GM12878 (cell line): ENCODE measurements at places on chromosomes 16 and 17.

DNA sequence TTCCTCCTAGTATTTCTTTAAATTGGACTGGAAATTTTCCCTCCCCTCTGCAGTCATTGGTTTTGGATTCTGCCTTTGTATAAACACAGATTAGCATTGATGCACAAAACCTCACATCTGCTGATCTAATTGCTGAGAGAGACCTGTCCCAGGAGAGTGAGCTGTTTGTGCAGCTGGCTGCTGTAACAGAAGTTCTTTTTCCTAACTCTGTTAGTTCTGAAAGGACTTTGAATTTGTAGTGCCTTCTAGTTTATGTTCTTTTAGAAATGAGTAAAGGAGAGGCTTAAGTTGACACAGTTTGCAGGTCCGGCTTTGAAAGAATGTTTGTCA lies 45.2 kb upstream of the KPNB1 start:
- no peak overlapping the region for H3K27ac ChIP-seq
- no peak overlapping the region for H3K4me3 ChIP-seq
- peaks cover 2% of the 10 kb centered on the region for H3K36me3 ChIP-seq
- no peaks in the 10 kb centered on the region for H3K4me1 ChIP-seq
- H3K27me3 ChIP-seq, result no peaks in the 10 kb centered on the region
- no peak for DNase-seq

- H3K27ac ChIP-seq, result no peak overlapping the region
- no peaks in the 10 kb centered on the region for H3K36me3 ChIP-seq
- H3K27me3 ChIP-seq, result no peaks in the 10 kb centered on the region
These were observed 4.6 kb downstream of the PTGES3L start for GRCh38 chr17:42975265-42975664.

DNA sequence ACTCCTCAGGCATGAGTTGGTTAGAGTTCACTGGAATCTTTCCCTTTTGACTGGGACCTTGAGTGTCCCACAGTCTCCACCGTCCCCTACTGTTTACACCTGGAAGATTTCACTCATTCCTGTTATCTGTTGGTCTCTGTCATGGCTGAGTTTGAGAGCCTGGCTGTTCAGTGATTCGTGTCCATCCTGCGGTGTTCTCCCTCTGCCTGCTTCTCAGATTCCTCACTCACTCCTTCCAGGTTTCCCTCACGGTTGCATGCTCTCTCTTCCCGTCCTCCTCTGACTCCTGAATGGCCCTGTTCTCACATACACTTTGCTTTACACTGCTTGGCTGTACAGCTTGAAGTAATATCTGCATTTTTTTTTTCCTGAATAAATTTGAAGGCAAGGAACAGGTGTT lies 24.5 kb downstream of the OR1D5 start:
- DNase-seq, result no peak
- H3K27ac ChIP-seq, result no peak overlapping the region
- no peaks in the 10 kb centered on the region for H3K36me3 ChIP-seq
- no peaks in the 10 kb centered on the region; the same call in 1 of the 2 replicates for H3K27me3 ChIP-seq

DNA sequence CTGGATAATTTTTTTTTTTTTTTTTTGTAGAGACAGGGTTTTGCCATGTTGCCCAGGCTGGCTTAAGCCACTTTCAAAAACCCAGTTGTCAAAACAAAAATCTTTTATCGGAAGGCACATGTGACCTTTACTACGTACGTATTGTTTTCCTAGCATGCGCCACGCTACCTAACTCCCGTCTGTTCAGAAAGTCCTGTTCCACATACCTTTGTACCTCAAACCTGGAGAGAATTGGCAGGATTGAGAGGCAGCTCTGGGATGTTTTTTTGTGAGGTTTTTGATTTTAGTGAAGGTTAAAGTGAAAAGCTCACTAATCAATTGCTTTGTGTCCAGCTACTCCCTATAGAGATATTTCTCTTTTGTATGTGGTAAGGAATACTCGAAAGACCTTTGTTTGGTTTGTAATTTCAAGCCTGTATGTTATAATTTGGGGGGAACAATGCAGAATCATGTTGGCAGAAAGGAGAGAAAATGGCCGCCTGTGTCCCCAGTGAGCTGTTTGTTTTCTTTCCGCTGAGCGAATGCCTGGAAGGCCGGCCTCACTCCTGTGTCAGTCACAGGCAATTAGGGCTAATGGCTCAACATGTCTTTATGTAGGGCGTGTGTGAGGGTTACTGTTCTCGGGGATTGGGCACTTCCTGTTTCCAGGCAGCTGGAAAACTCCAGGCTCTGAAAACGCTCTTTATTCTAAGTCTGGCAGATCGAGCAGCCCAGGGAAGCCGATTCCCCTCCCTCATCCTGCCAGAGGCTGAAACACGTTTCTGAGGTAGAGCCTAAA lies 60.8 kb upstream of the CLEC18A start:
- no peaks in the 10 kb centered on the region for H3K4me1 ChIP-seq
- DNase-seq, result no peak
- no peaks in the 10 kb centered on the region; the same call in 1 of the 2 replicates for H3K36me3 ChIP-seq
- H3K4me3 ChIP-seq, result no peak overlapping the region
- no peak overlapping the region for H3K27ac ChIP-seq
- no peaks in the 10 kb centered on the region for H3K27me3 ChIP-seq

DNA sequence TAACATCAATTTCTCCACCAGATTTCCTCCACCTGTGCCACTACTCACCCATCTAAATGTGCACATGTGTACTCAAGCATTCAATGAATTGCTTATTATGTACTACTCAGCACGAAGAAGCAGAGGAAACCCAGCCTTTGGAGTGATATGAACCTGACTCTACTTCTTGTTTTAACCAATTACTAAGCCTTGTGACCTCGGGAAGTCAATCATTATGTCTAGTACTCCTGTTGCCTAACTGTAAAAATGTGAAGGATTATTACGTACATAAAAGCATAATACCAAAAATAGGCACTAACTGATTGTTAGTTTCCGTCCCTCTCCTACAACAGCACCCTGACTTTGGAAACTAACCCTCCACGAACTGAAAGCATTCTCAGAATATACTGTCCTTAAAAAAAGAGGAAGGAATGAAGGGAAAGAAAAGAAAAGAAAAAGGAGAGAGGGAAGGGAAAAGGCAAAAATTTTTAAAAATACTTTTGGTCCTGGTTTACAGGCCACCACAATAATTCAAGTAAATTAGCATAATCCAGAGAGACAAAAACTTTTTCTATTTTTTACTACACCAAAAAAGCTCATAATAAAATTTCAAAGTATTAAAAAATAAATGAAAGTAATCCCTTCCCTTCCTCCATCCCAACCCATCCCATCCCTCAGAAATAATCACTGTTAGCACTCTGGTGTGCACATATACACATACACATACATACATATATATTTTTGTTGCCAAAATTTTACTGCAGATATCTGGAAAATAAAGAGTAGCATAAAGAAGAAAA lies 53.6 kb downstream of the KANSL1 start:
- peaks cover 81% of the 10 kb centered on the region for H3K4me1 ChIP-seq
- peak overlapping the region; percentile 36 for H3K27ac ChIP-seq
- H3K4me3 ChIP-seq, result peak overlapping the region; percentile 41
- no peaks in the 10 kb centered on the region for H3K27me3 ChIP-seq
- no peaks in the 10 kb centered on the region for H3K36me3 ChIP-seq
- DNase-seq, result no peak

GRCh38 chr16:56295739-56296527 lies 104.6 kb downstream of the GNAO1 start:
- H3K4me3 ChIP-seq, result no peak overlapping the region
- DNase-seq, result no peak
- H3K27me3 ChIP-seq, result no peaks in the 10 kb centered on the region
- H3K4me1 ChIP-seq, result no peaks in the 10 kb centered on the region
- H3K36me3 ChIP-seq, result no peaks in the 10 kb centered on the region

GRCh38 chr17:11490171-11490755 lies 108.0 kb upstream of the DNAH9 start:
- H3K4me3 ChIP-seq, result no peak overlapping the region
- H3K36me3 ChIP-seq, result no peaks in the 10 kb centered on the region
- H3K27me3 ChIP-seq, result no peaks in the 10 kb centered on the region
- H3K4me1 ChIP-seq, result no peaks in the 10 kb centered on the region

DNA sequence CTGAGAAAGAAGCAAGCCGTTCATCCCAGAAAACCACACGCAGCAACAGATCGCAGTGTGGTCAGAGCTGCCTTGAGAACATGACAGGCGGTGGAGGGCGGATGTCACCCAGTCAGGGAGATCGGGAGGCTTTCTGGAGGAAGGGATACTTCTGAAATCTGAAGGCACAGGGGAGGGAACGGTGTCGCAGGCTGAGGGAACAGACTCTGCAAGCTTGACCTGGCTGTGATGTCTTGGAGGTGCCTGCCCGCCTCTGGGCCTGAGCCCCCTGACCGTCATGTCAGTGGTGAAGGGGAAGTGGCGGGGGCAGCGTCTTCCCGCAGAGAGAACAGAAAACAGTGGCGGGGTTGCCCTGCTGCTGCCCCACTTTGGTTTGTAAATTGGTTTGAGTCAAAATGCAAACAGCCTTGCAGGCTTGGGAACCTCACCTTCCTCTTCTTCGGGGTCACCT lies 8.1 kb upstream of the ATP2A3 start:
- no peaks in the 10 kb centered on the region for H3K27me3 ChIP-seq
- no peak for DNase-seq
- H3K4me3 ChIP-seq, result no peak overlapping the region; the same call in 1 of the 2 replicates
- H3K27ac ChIP-seq, result no peak overlapping the region
- H3K4me1 ChIP-seq, result peaks cover 20% of the 10 kb centered on the region
- H3K36me3 ChIP-seq, result no peaks in the 10 kb centered on the region

- DNase-seq, result no peak
- no peak overlapping the region for H3K4me3 ChIP-seq
- H3K27ac ChIP-seq, result no peak overlapping the region
- no peaks in the 10 kb centered on the region for H3K4me1 ChIP-seq
- H3K36me3 ChIP-seq, result no peaks in the 10 kb centered on the region
These were observed 12.7 kb downstream of the TMEM100 start for GRCh38 chr17:55709984-55710383.

GRCh38 chr16:29925105-29925756 lies 795 bp downstream of the KCTD13 start:
- DNase-seq, result no peak
- no peaks in the 10 kb centered on the region for H3K27me3 ChIP-seq
- peaks cover 9% of the 10 kb centered on the region; the same call in 1 of the 2 replicates for H3K36me3 ChIP-seq
- H3K27ac ChIP-seq, result peak overlapping the region; percentile 91

GRCh38 chr16:85543536-85543935 lies 69.6 kb upstream of the GSE1 start:
- H3K4me3 ChIP-seq, result no peak overlapping the region
- H3K27me3 ChIP-seq, result no peaks in the 10 kb centered on the region
- no peaks in the 10 kb centered on the region for H3K36me3 ChIP-seq
- no peak for DNase-seq
- H3K4me1 ChIP-seq, result no peaks in the 10 kb centered on the region

DNA sequence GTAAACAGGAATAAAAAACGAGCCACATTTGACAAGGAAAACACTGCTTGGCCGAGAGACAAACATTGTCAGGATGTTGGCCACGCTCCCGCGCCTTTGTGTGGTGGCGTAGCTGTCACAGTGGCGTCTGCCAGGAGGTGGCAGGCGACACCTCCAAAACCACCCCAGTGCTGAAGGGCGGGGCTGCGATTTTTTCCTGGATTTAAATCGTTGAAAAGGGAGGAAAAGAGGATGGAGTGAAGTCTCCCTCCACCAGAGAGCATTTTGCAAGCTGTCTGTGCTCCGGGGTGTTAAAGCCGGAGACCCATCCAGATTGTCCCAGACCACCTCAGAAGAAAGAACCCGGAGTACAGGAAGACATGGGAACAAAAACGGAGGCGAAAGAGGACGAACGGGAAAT lies 12.7 kb downstream of the MRM3 start:
- H3K27me3 ChIP-seq, result no peaks in the 10 kb centered on the region
- H3K4me3 ChIP-seq, result no peak overlapping the region
- no peak for DNase-seq
- no peak overlapping the region for H3K27ac ChIP-seq
- peaks cover 3% of the 10 kb centered on the region; the same call in 1 of the 2 replicates for H3K36me3 ChIP-seq

DNA sequence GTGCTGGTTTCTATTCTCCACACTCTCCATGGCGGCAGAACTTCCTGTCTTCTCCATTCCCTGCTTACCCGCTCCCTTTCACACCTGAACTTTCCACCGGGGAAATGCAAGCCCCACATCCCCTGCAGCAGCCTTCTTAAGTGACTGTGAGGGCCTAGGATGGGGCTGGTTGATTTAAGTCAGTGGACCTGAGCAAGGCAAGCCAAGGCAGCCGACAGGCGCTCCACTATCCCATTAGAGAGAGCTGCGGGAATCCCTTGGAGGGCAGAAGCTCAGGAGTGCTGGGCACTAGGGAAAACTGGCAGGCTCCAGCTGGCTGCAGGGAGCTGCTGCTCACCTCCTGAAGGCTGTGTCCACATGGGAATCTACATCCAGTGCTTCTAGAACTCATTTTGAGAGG lies 36.1 kb upstream of the SLC25A19 start:
- H3K4me1 ChIP-seq, result peaks cover 40% of the 10 kb centered on the region
- peaks cover 32% of the 10 kb centered on the region for H3K36me3 ChIP-seq
- peak overlapping the region; percentile 64 for H3K27ac ChIP-seq
- no peaks in the 10 kb centered on the region for H3K27me3 ChIP-seq
- H3K4me3 ChIP-seq, result no peak overlapping the region

DNA sequence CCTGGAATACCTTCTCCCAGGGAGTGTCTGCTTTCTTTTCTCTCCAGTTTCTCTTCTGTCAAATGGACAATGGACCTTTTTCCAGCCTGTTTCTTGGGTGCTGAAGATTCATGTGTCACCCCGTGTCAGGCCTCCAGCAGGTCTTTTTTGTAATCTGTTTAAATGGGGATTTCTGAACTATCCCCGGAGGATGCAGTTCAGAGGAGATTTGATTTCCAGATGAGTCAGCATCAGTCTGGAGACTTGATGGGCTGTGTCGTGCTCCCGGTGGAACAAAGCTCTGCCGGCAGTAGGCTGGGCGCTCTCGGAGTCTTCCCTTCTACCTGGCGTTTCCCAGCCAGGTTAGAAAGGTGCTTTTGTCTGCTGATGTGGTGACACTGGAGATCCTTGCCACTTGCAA lies 440.6 kb downstream of the HS3ST3B1 start:
- no peaks in the 10 kb centered on the region for H3K4me1 ChIP-seq
- H3K27ac ChIP-seq, result no peak overlapping the region

DNA sequence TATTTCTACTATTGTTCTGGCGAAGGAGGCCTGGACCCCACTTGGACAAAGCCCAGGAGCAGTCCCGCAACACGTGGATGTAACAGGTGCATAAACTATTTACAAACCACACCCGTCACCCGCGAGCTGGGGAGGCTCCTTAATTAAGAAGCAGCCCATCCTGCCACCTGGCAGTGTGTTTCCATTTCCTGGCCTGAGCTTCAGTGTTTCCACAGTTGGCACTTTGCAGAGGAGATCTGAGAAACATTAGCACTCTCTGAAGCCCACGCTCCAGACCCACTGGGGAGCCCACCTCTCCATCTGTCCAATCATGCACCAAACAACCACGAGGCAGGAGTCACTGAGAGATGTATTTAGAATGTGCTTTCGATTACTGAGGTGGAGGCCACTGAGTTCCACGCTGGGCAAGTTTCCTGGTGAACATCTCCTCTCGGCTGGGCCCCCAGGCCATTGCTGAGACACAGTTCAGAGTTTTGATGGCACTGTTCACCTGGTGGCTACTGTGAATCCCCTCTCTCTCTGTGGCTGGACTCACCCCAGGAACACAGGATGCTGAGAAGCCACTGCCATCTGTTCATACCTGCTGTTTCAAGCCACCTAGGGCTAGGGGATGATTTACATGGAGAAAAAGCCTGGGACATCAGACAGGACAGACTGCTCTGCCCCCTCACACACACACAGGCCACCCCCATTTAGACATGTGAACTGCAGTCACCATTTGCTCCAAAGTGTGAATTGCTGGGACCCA lies 129.1 kb downstream of the AIPL1 start:
- no peaks in the 10 kb centered on the region for H3K4me1 ChIP-seq
- H3K27ac ChIP-seq, result no peak overlapping the region
